ENCODE measurements at places on chromosomes 4 and X.

GRCh38 chrX:69286565-69286906 is 121.3 kb upstream of the PJA1 start:
- DNase-seq = no peak

DNA sequence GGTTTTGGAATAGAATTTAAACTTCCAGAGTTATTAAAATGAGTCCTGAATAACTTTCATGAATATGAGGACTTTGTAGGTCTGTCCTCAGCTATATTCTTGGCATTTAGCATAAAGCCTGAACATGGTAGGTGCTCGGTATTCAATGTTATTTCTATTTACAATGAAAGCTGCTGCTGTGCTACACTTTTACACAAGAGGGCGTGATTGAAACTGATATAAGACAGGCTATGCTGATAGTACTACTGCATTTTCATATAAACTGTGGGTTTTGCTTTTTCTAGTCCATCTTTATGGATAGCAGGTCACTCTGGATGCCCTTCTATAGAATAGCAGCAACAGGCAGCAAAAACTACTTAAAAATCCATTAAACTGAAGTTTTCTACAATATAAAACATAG is 12.3 kb upstream of the GNPDA2 start:
- DNase-seq = peak; percentile 2

GRCh38 chrX:50677789-50678188 is 136.2 kb downstream of the SHROOM4 start:
- DNase-seq = no peak

DNA sequence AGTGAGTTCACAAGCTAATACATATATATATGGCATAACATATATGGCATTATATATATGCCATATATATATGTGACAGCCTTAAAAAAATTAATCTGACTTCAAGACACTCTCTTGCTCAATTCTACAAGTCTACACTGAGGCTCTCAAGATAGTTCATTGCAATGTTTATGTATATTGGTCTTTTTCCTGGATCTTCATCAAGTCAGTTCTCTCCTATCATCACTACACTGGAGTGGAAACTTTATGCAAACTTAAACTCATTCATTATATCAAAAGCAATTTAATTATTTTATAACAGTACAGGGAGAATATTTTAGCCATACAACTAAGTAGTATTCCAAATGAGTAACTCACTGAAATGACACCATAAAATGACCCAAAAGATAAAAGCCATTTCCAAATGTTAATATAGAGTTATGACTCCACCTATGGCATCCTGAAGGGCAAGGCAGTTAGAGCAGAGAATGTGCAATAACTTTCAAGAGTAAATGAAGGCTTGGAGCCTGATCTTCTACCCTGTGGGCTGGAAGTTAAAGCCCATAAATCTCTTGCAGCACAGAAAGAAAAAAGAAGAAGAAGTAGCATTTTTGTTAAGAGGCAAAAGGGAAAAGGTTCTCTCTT is 176.3 kb upstream of the SLIT2 start:
- peak; percentile 11 for DNase-seq

- no peak for DNase-seq
These were observed 5.9 kb downstream of the EDA2R start for GRCh38 chrX:66632981-66633380.

DNA sequence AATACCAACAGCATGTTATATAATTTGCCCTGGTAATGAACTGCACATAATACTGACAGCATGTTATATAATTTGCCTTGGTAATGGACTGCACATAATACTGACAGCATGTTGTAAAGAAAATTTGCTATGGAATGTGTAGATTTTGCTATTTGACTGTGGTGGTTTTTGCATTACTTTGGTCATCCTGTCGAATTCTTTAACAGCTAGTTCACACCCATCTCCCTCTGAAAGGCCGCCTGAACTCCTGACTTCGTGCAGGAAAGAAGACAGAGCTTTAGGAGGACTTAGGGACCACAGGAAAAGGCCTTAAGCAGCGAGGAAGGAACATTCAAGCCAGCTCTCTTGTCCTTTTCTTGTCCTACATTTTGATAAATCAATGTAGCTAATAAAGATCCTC is 45.2 kb upstream of the DCLK2 start:
- DNase-seq = no peak

DNA sequence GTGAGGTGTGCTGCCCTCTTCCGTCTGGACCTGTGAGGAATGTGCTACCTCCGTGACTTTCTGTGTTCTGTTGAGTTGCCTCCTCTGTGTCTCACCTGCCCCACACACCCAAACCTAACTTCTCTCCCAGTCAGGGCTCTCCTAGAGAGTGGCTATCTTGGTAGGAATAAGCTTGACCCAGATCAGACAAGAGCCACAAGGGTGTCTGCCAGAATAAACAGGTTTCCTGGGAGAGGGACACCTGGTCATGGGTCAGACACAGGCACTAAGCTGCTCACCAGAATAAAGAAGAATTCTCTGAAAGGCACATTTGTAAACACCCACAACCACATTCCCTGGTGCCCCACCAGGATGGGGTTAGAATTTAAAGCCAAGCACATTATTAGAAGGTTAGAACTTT is 11.1 kb downstream of the ZNF182 start:
- no peak for DNase-seq

DNA sequence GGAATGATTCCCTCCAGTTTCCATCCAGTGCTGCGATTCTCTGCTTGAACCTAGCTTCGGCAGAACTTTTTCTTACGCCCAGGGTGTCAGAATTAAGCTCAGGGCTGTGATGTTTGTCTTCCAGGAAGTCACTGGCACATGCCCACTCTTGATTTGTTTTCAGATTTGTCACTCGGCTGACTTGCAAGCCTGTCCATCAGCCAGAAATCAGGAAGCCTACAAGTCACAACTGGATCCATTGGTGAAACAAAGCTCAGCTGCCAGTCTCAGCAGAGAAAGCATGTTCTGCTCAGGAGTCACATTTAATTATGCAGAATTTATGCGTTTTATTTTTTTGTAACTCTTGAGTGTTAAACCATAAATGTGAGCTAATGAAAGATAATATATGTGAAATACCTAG is 38.2 kb upstream of the PNPLA4 start:
- no peak for DNase-seq

DNA sequence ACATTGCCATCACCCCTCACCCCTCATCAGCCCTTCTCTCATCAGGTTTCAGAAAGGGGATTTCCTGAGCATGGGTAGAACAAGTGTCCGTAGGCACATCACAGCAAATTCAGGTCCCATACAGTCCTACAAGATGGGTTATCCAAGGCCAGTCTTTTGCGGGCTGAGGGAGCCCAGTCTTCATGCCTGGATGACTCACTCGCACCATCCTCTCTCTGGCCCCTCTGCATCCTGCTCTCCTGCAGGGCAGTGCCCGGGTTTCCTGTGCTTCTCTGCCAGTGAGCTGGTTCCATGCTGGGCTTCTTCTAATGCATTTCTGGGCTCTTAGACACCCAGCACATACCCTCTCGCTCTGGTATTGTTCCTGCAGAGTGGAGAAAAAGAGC is 7.3 kb upstream of the INTS6L start:
- no peak for DNase-seq

DNA sequence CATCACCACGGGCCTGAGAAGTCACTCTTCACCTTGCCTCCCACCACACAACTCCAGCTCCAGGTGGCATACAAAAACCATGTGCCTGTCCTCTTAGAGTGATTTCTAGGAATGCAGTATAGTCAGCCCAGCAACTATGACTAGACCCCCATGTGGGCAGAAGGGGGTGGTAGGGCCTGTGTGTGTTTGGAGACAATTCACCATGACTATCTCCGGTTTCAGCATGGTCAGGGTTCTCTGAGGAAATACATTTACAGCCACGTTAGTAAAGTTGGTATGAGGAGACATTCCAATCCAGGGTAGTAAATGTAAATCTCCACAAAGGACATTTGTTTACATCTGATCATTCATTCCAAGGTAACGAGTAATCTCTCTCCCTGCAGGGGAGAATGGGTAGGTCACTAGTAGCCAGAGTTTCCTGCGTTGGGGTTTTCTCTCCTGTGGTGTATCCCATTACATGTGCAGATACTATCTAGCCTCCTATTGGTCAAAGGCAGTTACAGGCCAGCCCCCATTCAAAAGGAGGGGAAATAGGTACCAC is 4.2 kb upstream of the MTMR1 start:
- no peak for DNase-seq

- no peak for DNase-seq
These were observed 74.6 kb upstream of the SH3RF1 start for GRCh38 chr4:169345316-169345721.

DNA sequence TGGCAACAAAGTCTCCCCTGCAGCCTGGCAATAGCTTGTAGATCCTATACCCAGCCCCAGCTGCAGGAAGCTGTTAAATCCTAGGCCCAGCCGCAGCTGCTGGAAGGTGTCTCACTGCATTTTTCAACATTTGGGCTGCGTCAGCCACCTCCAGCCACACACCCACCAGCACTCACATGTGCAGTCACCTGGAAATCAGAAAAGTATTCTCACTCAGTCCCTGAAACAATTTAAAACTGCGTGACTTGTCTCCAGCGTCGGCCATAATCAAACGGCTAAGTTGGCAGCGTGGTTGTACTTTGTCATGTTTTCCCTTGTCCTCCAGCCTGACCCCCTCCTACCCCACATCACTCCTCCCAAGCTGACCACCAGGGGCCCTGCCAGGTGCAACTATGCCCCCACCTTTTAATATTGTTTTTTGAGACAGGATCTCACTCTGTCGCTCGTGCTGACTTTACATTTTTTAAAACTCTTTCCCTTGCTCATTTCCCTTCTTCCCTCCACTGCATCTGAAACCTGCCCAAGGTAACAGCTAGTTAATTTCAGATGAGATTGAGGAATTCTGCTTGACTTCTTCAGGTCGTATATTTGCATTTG is 97.2 kb upstream of the FRG1 start:
- no peak for DNase-seq

DNA sequence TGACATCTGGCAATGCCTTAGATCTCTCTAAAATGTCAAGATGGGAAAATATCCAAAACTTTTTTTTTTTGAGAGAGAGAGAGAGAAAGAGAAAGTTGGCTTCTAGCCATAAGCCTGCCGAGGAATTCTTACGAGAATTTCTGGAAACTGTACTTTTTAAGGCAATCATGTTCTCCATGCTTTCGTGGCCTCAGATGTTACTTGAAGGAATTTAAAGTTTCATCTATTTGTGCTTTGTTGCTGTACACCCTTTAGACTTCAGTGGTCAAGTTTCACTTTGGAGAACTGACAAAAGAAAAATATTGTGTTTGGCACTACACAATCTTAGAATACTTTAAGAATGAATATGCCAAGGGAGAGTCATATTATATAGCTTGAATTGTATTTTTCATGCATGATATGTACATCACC is 53.9 kb downstream of the FAT4 start:
- DNase-seq = no peak

DNA sequence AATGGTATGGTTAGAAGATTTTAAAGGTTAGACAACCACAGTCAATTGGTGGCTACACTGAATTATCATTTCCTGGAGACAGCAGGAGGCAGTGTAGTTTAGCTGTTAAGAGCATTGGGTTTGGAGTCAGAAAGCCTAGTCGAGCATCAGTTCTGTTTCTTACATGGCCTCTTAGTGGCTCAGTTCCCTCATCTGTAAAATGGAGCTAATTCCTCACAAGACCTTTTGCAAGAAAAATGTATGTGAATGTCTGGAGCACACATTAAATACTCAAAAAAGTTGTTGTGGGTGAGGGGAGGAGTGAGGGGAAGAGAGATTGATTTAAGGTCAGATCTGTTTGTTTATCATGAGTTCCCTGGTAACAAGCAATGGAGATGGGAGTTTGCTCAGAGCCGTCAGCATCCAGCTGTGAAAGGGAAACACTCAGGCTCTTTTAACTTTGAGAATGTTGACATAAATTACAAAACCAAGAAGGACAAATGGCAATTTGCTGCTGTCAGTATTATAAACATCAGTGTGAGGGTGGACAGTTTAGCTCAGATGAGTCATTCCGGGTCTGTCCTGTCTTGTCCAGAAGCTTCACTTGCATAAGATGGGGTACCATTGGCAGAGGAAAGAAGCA is 98.2 kb upstream of the PGRMC2 start:
- peak; percentile 5 for DNase-seq

GRCh38 chrX:110803506-110803905 is 7.9 kb upstream of the CHRDL1 start:
- no peak for DNase-seq

DNA sequence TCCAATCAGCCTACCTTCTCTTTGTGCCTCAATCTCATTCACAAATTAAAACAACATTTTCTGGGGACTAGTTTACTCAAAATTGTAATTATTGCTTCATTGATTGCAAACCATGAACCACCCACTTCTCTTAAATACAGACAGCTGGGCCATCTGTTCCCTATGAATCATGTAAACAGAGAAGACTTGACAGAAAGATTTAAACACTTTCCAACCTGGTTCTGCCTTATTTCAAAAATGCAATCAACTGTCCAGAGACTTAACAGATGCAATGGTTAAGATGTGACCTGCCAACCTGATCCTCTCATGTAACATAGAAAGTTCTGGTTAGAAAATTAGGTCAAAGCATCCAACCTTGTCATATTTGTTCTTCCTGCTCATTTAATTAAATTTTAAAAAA is 20.8 kb upstream of the SERTM2 start:
- peak; percentile 29 for DNase-seq

DNA sequence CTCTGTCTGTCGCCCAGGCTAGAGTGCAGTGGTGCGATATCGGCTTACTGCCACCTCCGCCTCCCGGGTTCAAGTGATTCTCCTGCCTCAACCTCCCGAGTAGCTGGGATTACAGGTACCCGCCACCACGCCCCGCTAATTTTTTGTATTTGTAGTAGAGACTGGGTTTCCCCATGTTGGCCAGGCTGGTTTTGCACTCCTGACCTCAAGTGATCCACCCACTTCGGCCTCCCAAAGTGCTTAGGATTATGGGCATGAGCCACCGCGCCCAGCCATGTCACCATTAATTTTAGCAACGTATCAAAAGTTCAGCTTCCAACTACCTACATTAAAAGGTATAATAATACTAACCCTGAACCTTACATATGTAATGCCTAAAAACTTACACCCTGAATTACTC is 940 bp upstream of the UTP3 start:
- no peak for DNase-seq

DNA sequence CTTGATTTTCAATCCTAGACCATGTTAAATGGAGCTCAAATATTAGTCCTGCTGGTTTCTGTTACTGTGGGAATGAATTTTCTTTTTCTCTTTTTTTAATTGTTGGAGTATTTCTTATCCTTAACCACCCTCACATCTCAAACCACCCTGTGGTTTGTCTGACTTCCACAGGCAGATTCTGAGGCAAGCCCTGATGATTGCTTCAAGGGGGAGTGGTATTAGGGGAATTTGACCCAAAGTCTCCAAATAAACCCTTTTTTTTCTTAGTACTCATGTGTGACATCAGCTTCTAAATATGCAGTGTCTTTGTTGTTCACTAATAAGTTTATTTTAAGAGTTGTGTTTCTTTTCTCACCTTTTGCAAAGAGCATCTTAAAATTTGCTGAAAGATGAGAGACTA is 810.3 kb downstream of the IL1RAPL1 start:
- DNase-seq = no peak

GRCh38 chr4:176646311-176646710 is 146.4 kb downstream of the VEGFC start:
- DNase-seq = no peak

All from NCI-H1694 treated with DMSO at 0.1 percent for 48 hours (cell line).